ENCODE measurements at places on chromosomes 1 and 21.

- DNase-seq: no peak
Measured at GRCh38 chr1:36528361-36529349, 45.9 kb upstream of the CSF3R start.

GRCh38 chr21:45436351-45437065, 31.5 kb downstream of the COL18A1 start:
- DNase-seq: no peak

DNA sequence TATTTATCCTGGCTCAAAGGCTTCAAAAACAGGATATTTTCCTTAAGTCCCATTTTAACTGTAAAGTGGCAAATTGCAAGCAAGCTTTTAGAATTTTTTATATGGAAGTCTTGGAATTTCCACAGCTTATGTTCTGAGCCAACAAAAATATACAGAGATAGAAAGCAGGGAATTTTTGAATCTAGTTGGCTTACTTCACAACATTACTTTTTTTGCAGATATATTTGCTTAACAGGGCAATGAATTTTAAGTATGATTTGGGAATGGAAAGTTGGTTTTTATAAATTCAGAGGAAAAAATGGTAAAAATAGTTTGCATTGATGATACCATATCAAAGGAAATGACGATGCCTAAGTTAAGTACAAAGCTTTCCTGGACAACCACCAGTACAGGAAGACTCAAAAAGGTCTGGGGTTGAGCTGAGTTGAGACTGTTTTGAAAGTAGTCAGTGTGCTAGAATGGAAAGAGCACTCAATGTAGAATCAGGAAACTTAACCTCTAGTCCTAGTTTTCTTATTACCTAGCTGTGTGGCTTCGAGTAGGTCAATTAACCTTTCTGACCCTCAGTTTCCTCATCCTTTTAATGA, 11.0 kb upstream of the VCAM1 start:
- no peak for DNase-seq

DNA sequence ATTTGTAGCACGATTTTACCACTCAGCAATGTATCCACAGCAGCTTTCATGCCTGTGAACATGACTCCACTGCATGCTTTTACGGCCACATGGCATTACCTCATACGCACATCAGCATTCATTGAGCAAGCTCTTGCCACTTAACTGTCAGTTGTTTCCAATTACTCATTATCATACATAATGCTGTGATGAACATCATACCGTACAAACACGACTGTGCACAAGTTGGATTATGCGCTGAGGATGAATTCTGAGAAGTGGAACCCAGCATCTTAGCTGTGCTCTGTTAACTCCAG, 9.6 kb downstream of the UMODL1 start:
- DNase-seq: no peak

DNA sequence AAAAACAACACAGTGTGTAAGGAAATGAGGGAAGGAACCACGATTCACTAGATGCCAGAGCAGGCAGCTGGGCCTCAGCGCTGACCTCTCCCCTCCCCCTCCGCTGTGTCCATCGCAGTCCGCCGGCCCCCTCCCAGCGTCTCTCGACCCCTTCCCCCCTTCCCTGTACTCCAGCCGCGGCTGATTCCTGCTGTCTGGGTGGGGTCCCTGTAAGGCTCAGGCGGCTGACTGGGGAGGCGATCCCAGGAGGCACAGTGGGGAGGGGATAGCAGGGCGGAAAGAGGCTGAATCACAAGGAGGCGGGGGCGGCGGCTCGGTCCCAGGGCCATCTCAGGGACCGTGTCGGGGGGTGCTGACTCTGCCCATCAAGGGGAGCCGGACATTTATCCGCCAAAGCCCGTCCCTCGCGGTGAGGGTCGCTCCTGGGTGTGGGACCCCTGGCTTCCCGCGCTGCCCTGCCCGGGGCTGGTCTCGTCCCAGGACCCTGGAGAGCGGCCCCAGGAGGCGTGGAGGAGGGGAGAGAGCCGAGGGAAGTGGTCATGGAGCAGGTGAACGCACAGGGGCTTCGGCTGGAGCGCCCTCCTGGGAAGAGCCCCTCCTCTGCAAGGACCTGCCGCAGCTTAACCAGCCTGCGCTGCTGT, 241.9 kb downstream of the PTPRU start:
- DNase-seq: no peak

- DNase-seq: no peak
Measured at GRCh38 chr1:48679859-48680258, 96.8 kb downstream of the BEND5 start.

GRCh38 chr1:77762072-77762476, 2.4 kb upstream of the USP33 start:
- no peak for DNase-seq

DNA sequence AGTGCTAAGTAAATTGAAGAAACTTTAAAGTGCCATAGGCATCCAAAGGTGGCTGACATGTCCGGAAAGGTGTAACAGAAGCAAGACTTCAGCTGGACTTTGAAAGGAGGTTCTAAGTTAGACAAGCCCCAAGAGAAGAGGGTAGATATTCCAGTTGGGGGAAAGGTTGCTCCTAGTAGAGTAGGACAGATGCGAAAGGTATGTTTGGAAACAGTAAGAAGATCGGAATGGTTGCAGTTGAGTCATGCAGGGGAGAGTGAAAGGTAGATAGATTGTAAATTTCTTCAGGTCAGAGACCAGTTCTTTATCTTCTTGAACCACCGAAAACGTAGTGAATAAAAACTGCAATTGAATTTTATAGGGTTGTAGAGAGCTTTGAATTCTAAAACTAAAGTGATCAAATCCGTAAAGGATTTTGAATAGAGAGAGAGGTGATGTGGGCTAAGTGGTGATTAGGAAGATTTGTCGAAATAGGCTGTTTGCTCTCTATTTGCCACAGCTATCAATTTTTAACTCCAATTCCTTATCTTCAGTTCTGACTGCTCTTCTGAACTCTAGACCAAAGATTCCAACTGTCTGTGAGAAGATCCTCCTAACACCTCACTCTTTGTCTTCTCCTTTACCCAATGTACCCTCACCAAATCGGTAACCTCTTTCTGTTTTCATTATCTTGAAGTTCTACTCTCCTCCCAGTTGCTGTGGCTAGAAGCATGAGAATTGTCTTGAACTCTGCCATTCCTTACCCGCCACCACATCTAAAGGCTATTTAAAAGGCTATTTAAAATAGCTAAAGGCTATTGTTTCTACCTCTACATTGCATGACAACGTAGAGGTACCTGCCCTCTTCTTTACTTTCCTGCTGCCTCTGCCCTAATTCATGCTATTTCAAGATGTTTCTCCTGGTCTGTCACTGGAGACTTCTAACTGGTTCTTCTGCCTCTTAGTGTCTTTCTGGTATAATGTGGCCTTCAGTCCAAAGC, 16.7 kb downstream of the MACF1 start:
- DNase-seq: no peak

GRCh38 chr1:32498751-32499150, 33.9 kb downstream of the ZBTB8B start:
- DNase-seq: no peak

DNA sequence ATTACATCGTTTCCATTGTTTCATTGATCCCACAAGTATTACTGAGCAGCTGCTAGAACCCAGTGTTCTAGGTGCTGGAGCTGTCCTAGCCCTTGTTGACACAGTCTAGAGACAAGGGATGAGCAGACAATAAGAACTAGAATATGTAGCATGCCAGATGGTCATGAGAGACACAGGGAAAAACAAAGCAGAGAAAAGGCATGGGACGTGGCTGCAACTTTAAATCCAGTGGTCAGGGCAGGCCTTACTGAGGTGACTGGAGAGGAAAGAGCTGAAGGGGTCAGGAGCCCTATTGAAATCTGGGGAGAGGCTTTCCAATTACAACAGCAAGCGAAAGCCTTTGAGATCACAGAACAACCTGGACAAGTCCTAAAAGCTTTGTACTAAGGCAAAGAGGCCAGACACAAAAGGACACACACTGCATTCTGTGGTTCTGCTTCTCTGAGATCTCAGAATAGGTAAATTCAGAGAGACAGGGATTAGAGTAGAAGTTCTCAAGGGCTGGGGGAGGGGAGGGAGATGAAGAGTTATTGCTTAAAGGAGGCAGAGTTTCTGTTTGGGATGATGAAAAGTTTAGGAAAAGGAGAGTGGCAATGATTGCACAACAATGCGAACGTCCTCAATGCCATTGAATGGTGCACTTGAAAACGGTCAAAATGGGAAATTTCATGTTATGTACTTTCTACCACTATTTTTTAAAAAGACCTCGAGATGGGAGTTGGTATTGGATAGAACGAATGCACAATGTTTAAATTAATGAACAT, 467.4 kb upstream of the VAMP3 start:
- DNase-seq: no peak

DNA sequence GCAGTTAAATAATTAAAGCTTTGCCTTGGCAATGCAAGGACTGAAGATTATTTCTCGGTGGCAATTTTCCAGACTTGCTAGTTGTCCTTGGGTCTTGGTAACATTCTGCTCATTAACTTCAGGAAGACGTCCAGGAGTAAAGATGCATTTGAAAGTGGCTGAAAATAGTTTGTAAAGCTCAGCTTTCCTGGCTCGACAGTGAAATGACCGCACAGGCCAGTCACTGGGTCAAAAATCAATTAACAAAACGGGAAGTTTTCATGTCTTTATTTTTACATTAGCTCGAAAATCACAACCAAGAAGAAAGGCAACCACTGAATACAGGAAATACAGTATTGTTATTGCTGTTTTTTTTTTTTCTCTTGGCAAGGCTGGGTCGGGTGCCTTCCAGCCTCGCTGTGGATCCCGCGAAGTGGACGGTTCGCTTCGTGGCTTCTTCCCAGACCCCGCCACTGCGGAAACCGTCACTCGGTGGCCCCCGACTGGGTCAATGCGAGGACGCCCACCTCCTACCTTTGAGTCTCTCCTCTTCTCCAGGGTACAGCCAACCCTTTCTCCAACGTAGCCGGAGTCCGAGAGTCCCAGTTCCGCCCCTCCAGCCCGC, 479 bp upstream of the SNX7 start:
- DNase-seq: no peak

DNA sequence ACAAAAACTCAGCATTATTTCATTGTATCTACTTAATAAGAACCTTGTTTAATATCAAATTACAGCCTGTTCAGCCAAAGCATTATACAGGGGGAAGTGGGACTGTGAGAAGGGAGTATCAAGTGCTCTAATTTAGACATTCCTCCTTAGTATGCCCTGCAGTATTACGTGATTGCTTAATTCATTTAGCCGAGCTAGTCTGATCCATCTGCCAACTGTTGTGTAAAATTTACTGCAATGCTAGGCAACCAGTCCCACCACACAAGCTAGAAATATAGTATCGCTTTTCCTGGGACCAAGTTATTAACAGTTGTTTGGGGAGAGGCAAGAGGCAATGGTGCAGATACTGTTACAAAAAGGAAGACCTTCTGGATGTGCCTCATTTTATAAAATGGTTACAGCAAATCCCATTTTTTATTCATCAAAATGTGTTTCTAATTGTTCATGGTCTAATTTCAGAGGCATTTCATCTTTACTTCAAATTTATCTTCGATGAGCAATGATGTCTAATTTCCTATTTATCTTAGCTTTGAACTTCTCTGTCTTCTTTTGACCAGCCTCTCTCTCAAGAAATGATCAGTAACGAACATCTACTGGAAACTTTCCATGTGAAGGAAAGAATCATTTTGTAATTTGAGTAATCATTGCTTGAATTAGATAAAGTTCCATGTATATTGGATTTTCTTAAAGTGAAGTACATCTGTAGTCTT, 283.3 kb downstream of the DUSP10 start:
- DNase-seq: no peak

DNA sequence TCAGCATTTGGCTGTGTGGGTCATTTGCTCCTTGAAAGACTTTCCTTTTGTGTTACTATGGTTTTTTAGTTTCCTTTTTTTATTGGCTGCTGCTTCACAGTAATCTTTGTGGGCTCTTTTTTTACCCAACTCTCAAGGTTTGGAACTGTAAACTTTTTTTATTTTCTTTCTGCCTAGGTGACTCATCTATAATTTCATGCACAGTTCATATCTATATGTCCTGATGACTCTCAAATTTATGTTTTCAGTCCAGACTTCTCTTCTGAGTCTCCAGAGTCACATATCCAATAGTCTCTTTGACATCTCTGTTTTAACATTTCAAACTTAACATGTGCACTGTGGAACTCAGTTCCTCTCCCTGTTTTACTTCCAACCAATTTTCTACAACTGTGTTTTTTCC, 83.4 kb downstream of the ATF6 start:
- DNase-seq: no peak

DNA sequence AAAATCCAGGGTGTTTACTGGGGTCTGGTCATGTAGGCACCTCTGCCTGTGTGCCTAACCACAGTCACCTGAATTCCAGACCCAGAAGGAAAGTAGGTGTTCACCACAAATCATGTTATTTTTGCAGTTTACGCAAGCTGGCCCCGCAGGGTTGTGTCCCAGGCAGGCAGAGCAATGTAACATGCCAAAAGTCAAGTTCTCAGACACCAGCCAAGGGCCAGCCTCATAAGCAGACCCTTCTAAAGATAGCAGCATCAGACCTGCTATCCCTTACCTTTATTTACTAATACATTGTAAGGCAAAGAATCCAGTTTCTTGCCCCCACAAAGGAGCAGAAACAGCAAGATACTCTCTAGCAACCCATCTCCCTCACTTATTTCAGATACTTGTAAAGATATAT, 83.0 kb downstream of the GPR161 start:
- DNase-seq: no peak

DNA sequence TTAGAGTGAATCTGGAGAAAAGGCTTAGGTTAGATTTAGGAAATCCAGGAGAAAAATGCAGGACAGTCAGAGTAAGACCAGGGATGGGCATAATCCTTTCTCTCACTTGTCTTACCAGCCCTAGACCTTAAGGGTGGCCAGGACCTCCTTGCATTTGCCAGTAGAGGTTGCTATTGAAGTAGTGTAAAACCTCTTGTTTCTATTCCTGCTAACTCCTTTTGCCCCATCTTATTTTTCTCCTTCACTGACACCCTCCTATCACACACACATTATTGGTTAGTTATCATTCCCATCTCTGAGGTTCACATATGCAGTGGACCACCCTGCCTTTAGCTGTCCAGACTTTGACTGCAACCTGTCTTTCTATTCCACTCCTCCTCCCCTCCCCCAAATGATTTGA, 75.0 kb upstream of the MACF1 start:
- DNase-seq: no peak

GRCh38 chr1:178933709-178934490, 63.0 kb upstream of the ANGPTL1 start:
- DNase-seq: no peak

GRCh38 chr1:202081992-202082391, 40.7 kb upstream of the GPR37L1 start:
- DNase-seq: no peak

GRCh38 chr1:223792046-223792445, 53.7 kb downstream of the TP53BP2 start:
- DNase-seq: no peak

DNA sequence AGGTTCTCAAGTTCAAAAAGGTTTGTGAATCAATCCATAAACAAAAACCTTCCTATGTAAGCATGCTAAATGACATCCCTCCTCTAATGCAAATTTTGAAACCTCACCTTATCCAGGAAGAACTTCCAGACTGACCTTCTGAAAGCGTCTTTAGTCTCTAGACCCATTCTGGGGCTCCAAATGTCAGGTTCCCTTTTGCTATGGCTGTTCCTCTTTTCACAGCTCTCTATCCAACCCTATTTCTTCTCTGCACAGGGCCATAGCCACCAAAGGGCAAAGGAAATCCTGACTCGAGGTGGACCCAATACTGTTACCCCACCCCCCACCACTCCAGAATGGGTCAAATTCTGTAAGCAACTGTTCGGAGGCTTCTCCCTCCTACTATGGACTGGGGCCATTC, 3.4 kb downstream of the ATP1A4 start:
- DNase-seq: no peak

All from activated CD4-positive, alpha-beta T cell treated with anti-CD3 and anti-CD28 coated beads, Interleukin-2, amount 50 U/mL, for 1 hour (primary cell).